EH (cell line): ENCODE measurements at places on chromosomes 3 and 15.
A peak's percentile ranks its signal among the peaks of the same experiment; 100 is the strongest.

- peak; percentile 7 for DNase-seq
Observed at GRCh38 chr3:55731741-55732140, 244.6 kb upstream of the WNT5A start.

DNA sequence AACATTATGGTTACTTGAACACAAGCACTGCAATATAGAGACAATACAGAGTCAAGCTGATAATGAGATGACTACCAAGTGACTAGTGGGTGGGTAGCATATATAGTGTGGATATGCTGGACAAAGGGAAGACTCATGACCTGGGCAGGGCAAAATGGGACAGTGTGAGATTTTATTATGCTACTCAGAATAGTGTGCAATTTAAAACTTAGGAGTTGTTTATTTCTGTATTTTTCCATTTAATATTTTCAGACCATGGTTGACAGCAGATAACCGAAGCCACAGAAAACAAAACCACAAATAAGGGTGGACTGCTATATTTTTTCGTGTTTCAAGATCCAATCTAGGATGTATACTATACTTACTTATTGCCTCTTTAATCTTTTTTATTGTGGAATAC, 19.6 kb downstream of the GALK2 start:
- DNase-seq: no peak

GRCh38 chr3:51242939-51243338, 142.2 kb upstream of the MANF start:
- DNase-seq: no peak

GRCh38 chr15:70149667-70150404, 52.1 kb upstream of the TLE3 start:
- DNase-seq: peak; percentile 14

DNA sequence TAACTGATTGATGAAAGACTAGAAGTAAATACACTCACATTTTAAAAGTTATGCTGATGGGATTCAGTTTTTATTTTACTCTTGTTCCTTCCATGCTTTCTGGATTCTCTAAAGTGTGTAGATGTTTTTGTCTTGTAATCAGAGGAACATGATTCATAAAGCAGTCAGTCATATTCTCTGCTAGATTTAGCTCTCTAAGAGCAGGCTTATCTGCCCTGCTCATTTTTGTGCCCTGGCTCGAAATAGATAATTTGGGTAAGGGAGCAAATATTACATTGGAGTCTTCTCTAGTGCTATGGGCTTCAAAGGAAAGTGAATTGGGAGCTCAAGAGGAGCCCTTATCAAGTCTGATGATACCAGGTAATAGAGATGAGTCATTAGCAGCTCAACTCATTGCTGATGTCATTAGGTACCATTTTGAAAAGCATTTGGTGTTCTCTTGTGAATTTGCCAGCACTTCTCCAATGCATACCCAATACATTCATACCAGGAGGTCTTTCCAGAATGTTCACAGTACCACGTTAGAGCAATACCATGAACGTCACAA, 27.7 kb downstream of the SACM1L start:
- DNase-seq: no peak

DNA sequence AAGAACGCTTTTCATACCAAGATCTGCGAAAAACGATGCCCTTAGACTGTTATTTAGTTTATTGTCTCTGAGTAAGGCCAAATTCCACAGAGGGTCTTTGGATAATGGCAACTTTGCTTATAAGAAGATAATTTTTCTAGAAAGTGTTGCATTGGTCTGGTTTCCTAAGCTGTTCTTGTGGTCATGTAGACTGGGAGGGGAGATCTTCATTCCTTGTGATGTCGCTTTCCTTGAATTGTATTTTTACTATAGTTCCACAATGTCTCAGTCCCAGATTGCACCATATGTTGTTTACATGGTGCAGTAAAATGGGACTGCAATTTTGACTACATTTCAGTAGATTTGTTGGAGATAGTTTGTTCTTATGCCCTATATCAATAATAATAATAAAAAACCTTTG, 28.8 kb upstream of the ST3GAL6 start:
- DNase-seq: no peak

GRCh38 chr3:69196876-69197275, 74.5 kb upstream of the LMOD3 start:
- DNase-seq: no peak

DNA sequence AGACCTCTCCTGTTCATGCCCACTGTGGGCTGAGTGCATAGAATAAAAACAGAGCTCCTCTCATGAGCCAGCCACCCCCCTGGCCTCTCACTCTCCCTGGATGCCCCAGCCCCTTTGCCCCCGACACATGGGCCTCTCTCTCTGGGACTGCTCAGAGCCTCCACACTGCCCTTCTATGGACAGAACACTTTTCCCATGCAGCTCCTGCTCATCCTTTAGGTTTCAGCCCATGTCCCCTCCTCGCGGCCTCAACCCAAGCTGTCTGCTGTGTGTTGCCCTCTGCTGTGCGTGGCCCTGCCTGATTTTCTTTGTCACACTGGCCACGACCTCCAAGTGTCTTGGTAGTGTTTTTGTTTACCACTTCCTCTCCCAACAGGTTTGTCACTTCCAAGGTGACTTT, 20.7 kb upstream of the PRR23E start:
- DNase-seq: no peak

DNA sequence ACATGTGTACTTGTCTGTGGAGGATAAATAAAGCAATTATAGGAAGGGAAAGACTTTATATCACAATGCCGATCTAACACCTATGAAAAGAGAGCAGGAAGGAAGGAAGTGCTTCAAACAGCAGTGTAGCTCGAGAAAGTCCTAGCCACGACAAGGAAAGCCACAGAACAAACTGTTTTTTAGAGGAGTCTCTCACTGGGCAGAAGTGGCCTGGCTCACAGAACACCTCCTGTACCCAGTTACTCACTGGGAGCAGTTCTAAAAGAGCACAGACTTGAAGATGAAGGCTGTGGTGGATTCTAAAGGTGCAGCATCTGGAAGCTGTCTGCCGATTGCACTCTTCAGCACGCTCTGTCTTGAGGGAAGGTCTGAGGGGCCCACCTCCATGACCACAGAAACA, 248.8 kb upstream of the ATP11B start:
- DNase-seq: no peak

GRCh38 chr15:63535689-63536088, 31.3 kb downstream of the USP3 start:
- no peak for DNase-seq

- DNase-seq: no peak
Observed at GRCh38 chr15:88617031-88617722, 4.0 kb upstream of the AEN start.

DNA sequence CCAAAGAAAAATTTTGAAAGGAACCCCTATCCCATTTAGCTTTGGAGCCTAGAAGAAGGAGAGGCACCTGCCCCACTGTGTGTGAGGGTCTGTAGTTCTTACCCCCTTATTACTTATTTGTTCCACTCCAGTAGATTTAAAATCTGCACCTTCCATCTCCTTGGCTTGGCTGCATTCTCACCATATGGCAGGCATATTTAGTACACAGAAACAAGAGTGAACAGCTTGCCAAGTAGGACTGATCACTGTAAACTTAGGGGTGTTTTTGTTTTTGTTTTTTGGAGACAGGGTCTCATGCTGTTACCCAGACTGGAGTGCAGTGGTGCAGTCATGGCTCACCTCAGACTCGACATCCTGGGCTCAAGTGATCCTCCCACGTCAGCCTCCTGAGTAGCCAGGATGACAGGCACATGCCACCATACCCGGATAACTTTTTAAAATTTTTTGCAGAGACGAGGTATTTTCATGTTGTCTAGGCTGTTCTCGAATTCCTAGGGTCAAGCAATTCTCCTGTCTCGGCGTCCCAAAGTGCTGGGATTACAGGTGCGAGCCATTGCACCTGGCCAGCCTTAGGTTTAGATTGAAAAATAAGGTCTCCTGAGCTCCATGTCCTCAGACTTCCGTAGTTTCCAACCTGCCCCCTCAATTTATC, 14.1 kb upstream of the ANXA2 start:
- no peak for DNase-seq

GRCh38 chr15:77689821-77690220, 57.1 kb upstream of the LINGO1 start:
- DNase-seq: no peak

- no peak for DNase-seq
Observed at GRCh38 chr3:72279631-72280041, 494.7 kb upstream of the PROK2 start.

DNA sequence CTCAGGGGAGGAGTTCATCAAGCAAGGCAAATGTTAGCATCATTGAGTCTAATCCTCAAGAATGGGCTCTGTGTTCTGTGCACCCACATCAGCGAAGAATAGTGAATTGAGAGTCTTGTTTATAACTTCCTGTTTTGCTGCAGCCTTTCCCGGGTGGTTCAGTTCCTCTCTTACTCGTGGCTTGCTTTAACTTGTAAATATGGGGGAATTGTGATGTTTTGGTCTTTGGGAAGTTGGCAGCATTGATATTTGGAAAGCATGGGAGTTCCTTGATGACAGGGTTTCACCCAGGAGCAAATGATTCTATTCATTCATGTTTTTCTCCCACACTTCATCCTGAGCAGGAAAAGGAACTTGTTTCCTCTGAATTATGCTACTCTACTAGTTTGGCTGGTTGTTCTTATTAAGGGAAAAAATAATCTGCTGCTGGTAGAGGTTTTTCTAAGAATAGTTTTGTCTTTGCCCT, 40.4 kb downstream of the GPD1L start:
- DNase-seq: no peak
